T-helper 17 cell (primary cell): ENCODE measurements at places on chromosomes 3 and 15.

DNA sequence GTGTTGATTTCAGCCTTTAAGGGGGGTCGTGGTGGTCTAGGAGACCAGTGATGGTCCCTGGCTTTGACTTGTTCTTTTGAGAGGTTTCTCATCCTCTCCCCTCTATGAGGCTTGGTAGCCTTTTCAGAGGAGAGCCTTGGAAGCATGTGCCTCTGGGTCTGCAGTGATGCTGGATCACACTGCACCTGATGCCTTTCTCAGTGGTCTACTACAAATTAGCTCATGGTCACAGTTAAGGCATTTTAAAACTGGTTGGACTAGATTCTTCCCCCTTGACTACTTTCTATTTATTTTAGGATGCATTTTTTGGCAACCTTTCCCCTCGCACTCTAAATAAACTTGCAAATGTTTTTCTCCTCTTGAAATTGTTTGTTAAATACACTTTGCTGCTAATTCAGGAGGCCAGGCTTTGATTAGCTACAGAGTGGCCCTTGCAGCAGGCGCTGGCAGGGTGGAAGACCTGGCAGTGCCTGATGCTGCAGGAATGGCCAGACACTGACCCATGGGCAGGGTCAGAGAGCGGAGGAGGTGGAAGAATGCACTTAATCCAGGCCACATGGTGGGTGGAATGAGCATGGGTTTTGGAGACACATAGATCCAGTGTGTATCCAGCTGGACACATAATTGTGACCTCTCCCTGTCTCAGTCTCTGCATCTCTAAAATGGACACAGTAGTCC lies 318.8 kb upstream of the CTDSPL start:
- no peaks in the 10 kb centered on the region for H3K4me1 ChIP-seq
- no peak overlapping the region for H3K27ac ChIP-seq
- no peaks in the 10 kb centered on the region for H3K36me3 ChIP-seq
- peaks cover 17% of the 10 kb centered on the region for H3K27me3 ChIP-seq
- DNase-seq, result no peak

GRCh38 chr15:51162865-51163762 lies 68.4 kb upstream of the TNFAIP8L3 start:
- H3K27me3 ChIP-seq, result peaks cover 50% of the 10 kb centered on the region
- peak; percentile 16 for DNase-seq
- H3K27ac ChIP-seq, result no peak overlapping the region
- no peaks in the 10 kb centered on the region for H3K36me3 ChIP-seq
- peaks cover 5% of the 10 kb centered on the region for H3K4me1 ChIP-seq

- no peaks in the 10 kb centered on the region for H3K27me3 ChIP-seq
- H3K27ac ChIP-seq, result no peak overlapping the region
- H3K36me3 ChIP-seq, result no peaks in the 10 kb centered on the region
- no peak overlapping the region for H3K4me3 ChIP-seq
- peaks cover 8% of the 10 kb centered on the region for H3K4me1 ChIP-seq
- DNase-seq, result peak; percentile 40
Measured at GRCh38 chr15:76973362-76973743, 21.6 kb upstream of the PSTPIP1 start.

DNA sequence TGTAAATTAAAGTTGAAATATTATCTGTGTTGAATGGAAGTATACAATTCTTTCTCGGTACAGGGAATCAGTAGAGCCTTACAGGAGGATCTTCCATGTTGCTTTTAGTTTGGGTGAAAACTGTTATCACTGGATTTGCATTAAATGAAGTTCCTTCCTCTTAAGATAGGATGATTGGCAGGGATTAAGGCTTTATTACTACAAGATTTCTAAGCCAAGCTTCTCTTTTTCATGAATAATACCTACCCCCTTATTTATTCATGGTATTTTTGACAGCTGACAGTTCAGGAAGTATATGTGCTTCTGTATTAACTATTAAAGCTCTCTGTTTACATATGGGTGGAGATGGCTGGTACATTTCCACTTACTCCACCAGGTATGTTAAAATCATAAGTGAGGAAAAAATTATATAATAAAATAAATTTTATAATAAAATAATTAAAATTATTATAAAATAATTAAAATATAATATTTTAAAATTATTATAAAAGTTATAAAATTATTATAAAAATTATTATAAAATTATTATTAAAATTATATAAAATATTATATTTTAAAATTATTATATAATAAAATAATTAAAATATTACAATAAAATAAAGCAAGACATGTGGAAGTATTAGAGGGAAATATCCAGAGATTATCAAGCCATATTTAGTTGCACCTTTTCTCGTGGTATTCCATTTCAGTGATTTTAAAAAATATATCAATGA lies 332.9 kb downstream of the ROBO2 start:
- no peak overlapping the region for H3K4me3 ChIP-seq
- H3K36me3 ChIP-seq, result no peaks in the 10 kb centered on the region
- H3K4me1 ChIP-seq, result no peaks in the 10 kb centered on the region
- no peaks in the 10 kb centered on the region for H3K27me3 ChIP-seq
- no peak for DNase-seq
- no peak overlapping the region for H3K27ac ChIP-seq

DNA sequence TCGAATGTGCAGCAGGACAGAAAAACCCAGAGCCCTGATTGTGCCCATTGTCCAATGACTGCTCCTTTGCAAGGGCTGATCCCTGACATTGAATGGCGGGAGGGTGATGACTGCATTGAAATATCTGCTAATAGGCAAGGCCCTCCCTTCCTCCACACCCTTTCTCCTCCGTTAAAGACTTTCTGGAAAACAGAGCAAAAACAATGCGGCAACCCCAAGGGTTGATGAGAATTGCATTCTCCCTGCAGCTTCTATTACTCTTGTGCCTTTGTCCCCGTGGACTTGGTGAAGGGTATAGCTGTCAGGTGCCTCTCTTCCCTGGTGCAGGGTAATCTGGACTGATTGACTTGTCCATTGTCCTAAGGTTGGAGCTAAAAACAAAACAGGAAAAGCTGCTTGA lies 71.8 kb downstream of the THSD4 start:
- no peaks in the 10 kb centered on the region for H3K4me1 ChIP-seq
- H3K27ac ChIP-seq, result no peak overlapping the region
- no peak overlapping the region for H3K4me3 ChIP-seq
- H3K27me3 ChIP-seq, result peaks cover 15% of the 10 kb centered on the region
- DNase-seq, result no peak
